Chondrocyte (in vitro differentiated cells): ENCODE measurements at places on chromosomes 13 and 19.

- H3K27me3 ChIP-seq = peaks cover 3% of the 10 kb centered on the region
- H3K36me3 ChIP-seq = no peaks in the 10 kb centered on the region
- H3K4me3 ChIP-seq = no peak overlapping the region
- no peak for DNase-seq
Measured at GRCh38 chr13:98606296-98606695, 29.4 kb upstream of the STK24 start.

- peaks cover 2% of the 10 kb centered on the region for H3K36me3 ChIP-seq
- no peak for DNase-seq
- no peaks in the 10 kb centered on the region for H3K27me3 ChIP-seq
- no peaks in the 10 kb centered on the region for H3K4me1 ChIP-seq
- no peak overlapping the region for H3K27ac ChIP-seq
Measured at GRCh38 chr13:75986818-75987217, 350.7 kb downstream of the LMO7 start.

DNA sequence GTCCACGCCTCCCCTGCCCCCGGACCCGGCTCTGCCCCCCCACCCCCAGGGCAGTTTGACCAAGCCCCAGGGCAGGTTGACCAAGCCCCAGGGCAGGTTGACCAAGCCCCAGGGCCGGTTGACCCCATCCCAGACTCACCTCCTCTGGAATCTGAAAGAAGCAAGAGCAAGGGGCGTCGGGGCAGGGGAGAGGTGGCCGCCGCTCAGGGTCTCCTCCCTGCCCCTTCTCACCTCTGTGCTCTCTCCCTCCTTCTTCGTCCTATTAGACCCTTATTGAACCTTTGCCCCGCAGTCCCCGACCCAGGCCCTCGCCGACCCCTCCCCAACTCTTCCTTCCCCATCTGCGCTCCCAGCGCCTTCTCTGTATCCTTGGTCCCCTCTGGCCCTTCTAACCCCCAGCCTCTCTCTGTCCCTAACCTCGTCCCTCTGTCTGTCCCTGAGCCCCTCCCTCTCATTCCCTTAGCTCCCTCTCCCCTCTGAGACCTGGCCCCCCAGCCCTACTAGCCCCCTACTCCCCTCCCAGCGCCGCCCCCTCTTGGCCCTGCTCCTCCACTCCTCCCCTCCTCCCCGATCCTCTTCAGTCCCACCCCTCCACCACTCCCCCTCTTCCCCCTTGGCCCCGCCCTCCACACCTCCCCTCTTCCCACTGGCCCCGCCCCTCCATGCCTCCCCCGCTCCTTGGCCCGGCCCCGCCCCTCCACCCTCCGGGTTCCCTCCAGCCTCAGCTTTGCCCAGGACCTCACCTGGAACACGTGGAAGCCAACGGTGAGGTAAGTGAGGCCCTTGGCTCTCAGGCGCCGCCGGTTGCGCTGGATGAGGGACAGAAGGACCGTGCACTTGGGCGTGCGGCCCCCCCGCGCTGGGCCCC, 7.6 kb downstream of the CAPN12 start:
- no peak for DNase-seq
- H3K4me3 ChIP-seq = peak overlapping the region; percentile 28
- no peak overlapping the region for H3K27ac ChIP-seq
- peaks cover 40% of the 10 kb centered on the region for H3K4me1 ChIP-seq

- H3K4me3 ChIP-seq = no peak overlapping the region
- no peaks in the 10 kb centered on the region for H3K27me3 ChIP-seq
- H3K4me1 ChIP-seq = peaks cover 2% of the 10 kb centered on the region
- no peak overlapping the region for H3K27ac ChIP-seq
Measured at GRCh38 chr13:50513300-50513877, 330.1 kb downstream of the DLEU7 start.

DNA sequence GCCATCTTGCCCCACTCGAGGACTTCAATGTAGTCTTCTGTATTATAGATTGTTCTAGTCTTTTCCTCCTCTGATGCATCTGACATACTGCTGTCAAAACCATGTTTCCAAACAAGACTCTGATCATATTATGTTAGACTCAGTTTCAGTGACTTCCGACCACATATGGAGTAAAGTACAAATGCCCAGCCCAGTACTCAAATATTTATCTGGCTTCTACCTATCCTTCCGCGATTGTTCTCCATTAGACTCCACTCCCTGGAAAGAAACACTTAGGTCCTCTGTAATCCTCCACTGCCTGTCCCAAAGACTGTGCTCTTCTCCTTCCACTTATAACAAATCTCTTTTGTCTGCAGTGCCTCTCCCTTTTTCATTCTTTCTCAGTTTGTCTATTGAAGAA, 439.5 kb downstream of the EFNB2 start:
- H3K36me3 ChIP-seq = no peaks in the 10 kb centered on the region
- no peak for DNase-seq
- H3K27ac ChIP-seq = no peak overlapping the region
- H3K27me3 ChIP-seq = no peaks in the 10 kb centered on the region
- no peak overlapping the region for H3K4me3 ChIP-seq

DNA sequence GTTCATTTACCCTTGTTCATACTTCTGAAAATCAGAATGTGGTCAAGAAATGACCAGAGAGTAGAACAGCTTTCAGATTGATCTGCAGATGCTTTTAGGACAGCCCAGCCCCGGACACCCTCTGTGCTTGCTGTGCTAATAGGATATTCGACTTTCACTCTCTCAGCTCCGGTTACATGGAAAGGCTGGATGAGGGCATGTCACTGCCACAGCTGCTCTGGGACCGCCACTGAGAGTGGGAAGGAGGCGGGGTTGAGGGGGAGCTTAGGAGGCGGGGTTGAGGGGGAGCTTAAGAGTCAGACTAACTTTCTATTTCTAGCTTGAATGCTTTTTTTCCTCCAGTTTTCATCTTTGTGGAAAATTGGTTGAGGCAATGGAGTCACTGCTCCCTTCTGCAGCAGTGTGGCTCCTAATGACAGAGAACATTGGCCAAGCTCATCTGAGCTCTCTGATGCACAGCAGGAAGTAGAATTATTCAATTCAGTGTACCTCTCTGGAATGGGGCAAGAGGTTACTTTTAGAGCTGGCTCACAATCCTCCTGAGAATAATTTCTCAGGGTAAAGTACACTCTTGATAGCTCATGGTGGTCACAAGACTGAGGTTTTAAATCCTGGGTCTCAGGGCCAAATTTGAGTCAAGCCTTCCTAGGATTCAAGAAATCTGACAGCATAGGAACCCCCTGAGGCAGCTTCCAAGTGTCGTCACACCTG, 74.6 kb upstream of the NPAS1 start:
- H3K36me3 ChIP-seq = peaks cover 5% of the 10 kb centered on the region
- DNase-seq = no peak
- peak overlapping the region; percentile 96 for H3K27ac ChIP-seq
- H3K4me3 ChIP-seq = peak overlapping the region; percentile 48
- no peaks in the 10 kb centered on the region for H3K27me3 ChIP-seq

GRCh38 chr13:64088491-64088890, 2672.8 kb upstream of the PCDH20 start:
- no peak for DNase-seq
- H3K36me3 ChIP-seq = no peaks in the 10 kb centered on the region
- no peak overlapping the region for H3K27ac ChIP-seq
- H3K4me1 ChIP-seq = no peaks in the 10 kb centered on the region
- H3K27me3 ChIP-seq = no peaks in the 10 kb centered on the region

DNA sequence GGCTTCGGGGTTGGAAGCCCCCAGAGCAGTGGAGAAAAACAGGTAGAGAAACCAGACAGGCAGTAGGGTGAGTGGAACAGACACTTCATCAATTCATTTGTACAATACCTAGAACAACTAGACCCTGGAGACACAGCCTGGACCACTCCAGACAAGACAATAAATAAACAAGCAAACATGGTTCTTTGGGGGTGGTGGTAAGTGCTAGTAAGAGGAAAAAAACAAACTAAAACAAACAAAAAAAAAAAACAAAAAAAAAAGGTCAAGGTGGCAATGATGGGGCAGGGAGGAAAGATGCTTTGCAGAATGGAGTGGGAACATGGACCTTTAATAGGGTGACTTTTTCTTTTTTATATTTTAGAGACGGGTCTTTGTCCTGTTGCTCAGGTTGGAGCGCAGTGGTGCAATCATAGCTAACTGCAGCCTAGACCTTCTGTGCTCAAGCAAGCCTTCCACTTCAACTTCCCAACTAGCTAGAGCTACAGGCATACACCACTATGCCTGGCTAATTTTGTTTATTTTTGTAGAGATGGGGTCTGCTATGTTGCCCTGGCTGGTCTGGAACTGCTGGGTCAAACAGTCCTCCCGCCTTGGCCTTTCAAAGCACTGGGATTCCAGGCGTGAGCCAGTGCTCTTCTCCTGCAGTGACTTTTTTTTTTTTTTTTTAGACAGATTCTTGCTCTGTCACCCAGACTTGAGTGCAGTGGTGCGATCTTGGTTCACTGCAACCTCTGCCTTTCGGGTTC, 3.1 kb downstream of the JUNB start:
- H3K27me3 ChIP-seq = no peaks in the 10 kb centered on the region
- DNase-seq = no peak
- H3K36me3 ChIP-seq = peaks cover 2% of the 10 kb centered on the region
- peaks cover 35% of the 10 kb centered on the region for H3K4me1 ChIP-seq
- peak overlapping the region; percentile 70 for H3K4me3 ChIP-seq

GRCh38 chr13:112857914-112858490, 111.0 kb upstream of the MCF2L start:
- no peak overlapping the region for H3K27ac ChIP-seq
- peaks cover 4% of the 10 kb centered on the region for H3K4me1 ChIP-seq
- H3K36me3 ChIP-seq = peaks cover 16% of the 10 kb centered on the region
- DNase-seq = peak; percentile 81
- H3K4me3 ChIP-seq = no peak overlapping the region

DNA sequence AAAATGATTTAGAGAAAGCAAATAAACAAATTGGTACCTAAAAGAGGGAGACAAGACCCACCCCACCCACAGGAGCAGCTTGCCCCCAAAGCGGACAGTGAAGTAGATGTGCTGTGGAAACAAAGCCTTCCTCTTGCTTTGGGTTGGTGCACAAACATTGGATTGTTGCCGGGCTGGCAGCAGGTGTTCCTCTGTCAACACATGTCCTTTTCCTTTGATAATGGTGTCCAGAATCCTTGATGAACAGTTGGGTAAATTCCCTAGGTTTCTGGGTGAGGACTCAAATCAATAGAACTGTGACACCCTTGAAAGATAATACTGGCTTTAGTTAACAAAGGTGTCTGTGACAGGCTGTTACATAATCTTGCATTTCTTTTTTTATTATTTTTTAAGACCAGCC, 311.8 kb downstream of the SPRY2 start:
- no peak overlapping the region for H3K27ac ChIP-seq
- H3K4me1 ChIP-seq = no peaks in the 10 kb centered on the region
- no peaks in the 10 kb centered on the region for H3K36me3 ChIP-seq
- H3K27me3 ChIP-seq = no peaks in the 10 kb centered on the region

DNA sequence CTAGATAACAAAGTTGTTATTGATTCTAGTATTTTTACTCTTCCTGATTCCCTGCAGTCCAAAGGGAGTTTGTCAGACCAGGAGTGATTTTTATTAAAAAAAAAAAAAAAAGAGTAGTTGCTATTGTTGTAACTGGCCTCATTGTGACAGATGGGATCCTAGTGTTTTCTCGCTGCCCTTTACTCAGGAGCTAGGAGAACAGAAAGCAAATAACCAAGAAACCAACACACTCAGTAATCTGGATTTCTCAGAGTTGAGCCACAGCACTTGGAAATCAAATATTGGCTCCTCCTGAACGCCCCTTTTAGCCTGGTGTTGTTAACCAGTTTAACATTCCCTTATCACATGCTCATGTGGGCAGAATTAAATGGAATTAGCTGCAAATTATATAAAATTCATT, 8.3 kb upstream of the PDX1 start:
- no peak overlapping the region for H3K4me3 ChIP-seq
- H3K4me1 ChIP-seq = no peaks in the 10 kb centered on the region
- no peak for DNase-seq

GRCh38 chr19:15986701-15987100, 37.9 kb downstream of the OR10H4 start:
- H3K27ac ChIP-seq = no peak overlapping the region
- no peak overlapping the region for H3K4me3 ChIP-seq
- no peaks in the 10 kb centered on the region for H3K36me3 ChIP-seq
- H3K4me1 ChIP-seq = no peaks in the 10 kb centered on the region

DNA sequence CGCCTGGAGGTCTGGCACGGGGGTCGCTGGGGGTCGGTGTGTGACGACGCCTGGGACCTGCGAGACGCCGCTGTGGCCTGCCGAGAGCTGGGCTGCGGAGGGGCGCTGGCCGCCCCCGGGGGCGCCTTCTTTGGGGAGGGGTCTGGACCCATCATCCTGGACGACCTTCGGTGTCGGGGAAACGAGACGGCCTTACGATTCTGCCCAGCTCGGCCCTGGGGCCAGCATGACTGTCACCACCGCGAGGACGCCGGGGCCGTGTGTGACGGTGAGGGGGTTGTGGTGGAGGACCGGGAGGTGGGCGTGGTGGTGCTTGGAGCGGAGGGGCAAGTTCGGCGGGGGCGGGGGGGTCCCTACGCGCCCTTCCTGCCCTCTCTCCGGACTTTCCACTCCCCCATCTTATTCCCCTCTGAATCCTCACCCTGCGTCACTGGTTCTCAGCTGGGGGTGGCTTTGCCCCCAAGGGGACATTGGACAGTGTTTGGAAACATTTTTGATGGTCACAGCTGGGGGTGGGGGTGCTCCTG, 5.5 kb downstream of the SSC5D start:
- no peak overlapping the region for H3K4me3 ChIP-seq
- H3K27me3 ChIP-seq = no peaks in the 10 kb centered on the region
- no peak overlapping the region for H3K27ac ChIP-seq
- peaks cover 10% of the 10 kb centered on the region for H3K4me1 ChIP-seq
- peaks cover 4% of the 10 kb centered on the region for H3K36me3 ChIP-seq

DNA sequence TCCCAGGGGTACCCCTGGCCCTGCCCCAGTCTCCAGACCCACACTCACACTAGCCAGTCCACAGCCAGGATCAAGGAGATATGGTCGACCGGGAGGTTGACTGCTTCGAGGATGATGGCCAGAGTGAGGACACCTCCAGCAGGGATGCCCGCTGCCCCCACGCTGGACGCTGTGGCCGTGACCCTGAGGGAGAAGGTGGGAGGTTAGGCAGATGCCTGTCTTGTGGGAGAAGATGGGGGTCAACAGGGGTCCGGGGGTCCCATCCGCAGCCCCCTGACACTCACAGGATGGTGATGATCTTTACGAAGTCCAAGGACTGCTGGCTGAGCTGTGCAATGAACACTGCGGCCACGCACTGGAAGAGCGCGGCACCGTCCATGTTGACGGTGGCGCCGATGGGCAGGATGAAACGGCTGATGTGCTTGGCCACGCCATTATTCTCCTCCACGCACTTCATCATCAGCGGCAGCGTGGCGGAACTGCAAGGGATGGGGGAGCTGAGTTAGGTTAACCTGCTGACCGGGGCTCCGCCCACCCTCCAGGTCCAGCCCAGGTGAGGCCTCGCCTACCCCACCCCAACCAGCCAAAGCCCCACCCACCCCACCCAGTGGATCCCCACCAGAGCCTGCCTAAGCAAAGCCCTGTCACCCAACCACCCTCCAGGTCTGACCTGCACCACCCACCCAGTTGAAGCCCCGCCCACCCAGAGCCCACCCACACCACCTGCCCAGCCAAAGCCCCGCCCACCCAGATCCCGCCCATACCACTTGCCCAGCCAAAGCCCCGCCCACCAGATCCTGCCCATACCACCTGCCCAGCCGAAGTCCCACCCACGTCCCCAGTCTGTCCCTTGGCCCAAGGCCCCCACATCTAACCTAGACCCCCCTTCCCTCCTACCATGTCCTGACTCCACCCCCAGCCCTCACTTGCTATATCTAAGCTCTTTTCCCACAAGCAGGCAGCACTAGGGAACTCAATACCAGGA, 11.2 kb downstream of the SLC1A5 start:
- no peaks in the 10 kb centered on the region for H3K27me3 ChIP-seq
- no peak overlapping the region for H3K27ac ChIP-seq
- H3K36me3 ChIP-seq = peaks cover 39% of the 10 kb centered on the region
- H3K4me3 ChIP-seq = no peak overlapping the region

GRCh38 chr13:102678339-102679107, 16.3 kb downstream of the METTL21C start:
- H3K4me1 ChIP-seq = no peaks in the 10 kb centered on the region
- no peak overlapping the region for H3K4me3 ChIP-seq
- peaks cover 34% of the 10 kb centered on the region for H3K36me3 ChIP-seq
- H3K27me3 ChIP-seq = no peaks in the 10 kb centered on the region
